ENCODE measurements at places on chromosomes 1 and 21.
A peak's percentile ranks its signal among the peaks of the same experiment; 100 is the strongest.

GRCh38 chr1:9459816-9460407, 79.4 kb upstream of the SLC25A33 start:
- no peak for DNase-seq

DNA sequence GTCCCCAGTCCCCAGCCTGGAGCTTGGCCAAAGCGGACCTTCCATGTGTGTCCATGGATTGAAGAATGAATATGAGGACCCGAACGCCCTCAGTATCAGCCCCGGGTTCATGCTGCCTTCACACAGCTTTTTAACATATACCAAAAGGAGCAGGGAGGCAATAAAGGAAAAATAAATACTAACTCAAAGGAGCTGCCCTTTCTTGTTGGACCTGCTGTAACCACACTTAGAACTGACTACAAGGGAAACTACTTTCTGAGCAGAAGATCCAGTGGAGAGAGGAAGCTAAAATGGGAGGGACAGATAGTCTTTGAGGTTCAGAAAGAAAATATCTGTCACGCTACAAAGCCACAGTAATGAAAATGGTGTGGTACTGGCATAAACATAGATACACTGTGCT, 48.6 kb downstream of the CNN3 start:
- no peak for DNase-seq

- DNase-seq, result no peak
Measured at GRCh38 chr1:70042090-70042731, 163.2 kb downstream of the LRRC40 start.

GRCh38 chr1:216807696-216808095, 84.5 kb upstream of the ESRRG start:
- no peak for DNase-seq

GRCh38 chr1:27872059-27872801, at the start of gene THEMIS2:
TSS of gene THEMIS2 (plus strand) at chr1:27872544. CDS start at chr1:27872572, 28 bp downstream.
- peak; percentile 86 for DNase-seq

DNA sequence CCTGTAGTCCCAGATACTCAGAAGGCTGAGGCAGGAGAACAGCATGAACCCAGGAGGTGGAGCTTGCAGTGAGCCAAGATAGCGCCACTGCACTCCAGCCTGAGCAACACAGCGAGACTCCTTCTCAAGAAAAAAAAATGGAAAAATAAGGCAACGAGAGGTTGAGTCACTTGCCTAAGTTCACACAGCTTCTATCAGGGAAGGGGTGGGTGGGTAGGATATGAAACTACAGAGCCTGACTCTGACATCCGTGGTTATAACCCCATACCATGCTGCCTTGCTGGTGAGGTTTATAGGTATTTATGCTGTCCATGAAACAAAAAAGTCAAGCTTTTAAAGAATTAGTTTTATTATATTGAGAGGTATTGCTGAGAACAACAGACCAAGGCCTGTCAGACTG, 61.5 kb upstream of the RAB4A start:
- no peak for DNase-seq

- DNase-seq, result no peak
Measured at GRCh38 chr21:42048870-42049577, 22.1 kb upstream of the UMODL1 start.

DNA sequence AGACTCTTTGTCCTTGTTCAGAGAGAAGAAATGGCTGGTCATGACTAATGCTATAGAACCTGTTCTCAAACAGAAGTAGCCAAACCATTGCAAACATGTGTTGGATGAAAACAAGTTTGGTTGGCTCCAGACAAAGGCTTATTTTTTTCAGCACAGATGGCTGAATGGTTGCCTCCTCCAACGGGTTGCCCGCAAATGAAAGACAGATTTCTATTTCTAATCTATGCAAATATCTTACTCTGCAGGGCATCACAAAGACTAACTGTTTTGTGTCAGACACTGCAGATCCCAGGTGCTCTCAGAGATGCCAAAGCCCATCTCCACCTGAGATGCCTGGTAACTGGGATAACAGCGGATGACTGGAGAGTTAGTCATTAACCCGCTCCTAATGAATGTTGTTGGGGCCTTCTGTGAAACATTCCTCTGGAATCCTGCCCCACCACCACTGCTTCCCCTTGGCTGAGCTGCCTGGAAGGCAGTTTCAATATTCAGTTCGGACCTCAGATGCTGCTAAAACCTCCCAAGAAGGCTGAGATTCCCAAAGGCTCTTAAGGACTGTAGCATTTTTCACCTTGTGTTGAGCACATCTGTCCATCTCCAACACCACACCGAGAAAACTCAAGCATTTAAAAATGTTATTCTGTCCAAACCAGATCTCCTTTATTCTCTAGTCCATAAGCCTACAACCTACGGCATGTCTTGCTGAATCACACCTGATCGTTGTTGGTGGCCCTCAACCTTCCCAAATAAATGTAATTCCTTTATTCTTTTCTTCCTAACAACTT, 104.4 kb downstream of the PTPN14 start:
- DNase-seq, result no peak

GRCh38 chr1:54132495-54132894, 20.3 kb downstream of the CDCP2 start:
- no peak for DNase-seq

DNA sequence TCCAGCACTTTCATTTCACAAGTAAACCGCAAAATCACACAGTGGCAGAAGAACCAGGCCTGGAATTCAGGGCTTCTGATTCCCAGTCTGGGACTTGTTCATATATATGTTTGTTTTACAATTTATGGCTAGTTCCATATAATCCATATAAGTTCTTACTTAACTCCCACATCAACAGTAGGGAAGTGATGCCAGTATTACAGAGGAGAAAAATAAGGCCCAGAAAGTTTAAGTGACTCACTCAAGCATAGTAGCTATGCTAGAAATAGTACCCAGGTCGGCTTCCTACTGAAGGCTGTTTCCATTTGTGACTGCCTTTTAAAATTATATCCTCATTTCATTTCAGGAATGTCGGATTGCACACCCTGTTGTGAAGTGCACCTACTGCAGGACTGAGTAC, 1.4 kb downstream of the FAM76A start:
- DNase-seq, result no peak

- no peak for DNase-seq
Measured at GRCh38 chr1:167756730-167757405, 35.1 kb downstream of the MPZL1 start.

GRCh38 chr1:91948501-91949355, 473 bp upstream of the BRDT start:
- no peak for DNase-seq

- no peak for DNase-seq
Measured at GRCh38 chr1:75668813-75669212, 55.7 kb upstream of the ACADM start.

- no peak for DNase-seq
Measured at GRCh38 chr1:19504796-19505692, 19.7 kb upstream of the CAPZB start.

DNA sequence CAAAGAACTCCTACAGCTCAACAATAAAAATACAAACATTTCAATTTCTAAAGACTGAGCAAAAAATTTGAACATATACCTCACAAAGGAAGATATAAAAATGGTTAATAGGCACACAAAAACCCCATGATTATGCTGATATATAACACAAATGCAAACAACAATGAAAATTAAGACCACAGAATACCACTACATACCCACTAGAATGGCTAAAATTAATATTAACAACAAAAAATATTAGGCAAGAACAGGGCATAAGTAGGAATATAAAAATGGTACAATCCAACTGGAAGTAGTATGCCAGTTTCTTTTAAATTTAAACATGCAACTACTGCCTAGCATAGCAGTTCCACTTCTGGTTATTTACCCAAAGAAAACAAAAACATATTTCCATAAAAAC, 77.3 kb downstream of the CDC42BPA start:
- no peak for DNase-seq

GRCh38 chr1:28503117-28503516, 2.7 kb upstream of the RCC1 start:
- no peak for DNase-seq

DNA sequence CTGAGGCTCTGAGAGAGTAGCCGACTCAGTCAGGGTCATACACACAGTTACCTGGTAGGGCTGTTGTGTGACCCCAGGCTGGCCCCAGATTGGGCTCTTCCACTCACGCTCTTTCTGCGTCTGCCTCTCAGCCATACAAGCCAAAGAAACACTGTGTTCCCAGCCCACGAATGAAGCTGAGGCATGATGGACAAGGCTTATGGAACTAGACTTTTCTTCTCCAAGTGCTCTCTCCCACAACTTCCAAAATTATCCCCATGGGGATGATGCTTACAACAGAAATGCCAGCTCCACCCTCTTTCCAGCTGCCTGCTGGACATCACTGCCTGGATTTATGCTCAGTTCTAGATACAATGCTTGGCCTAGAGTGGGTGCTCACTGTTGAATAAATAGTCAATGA, 102.8 kb upstream of the JUN start:
- no peak for DNase-seq

- DNase-seq, result no peak
Measured at GRCh38 chr1:179288977-179289376, 4.6 kb upstream of the SOAT1 start.

DNA sequence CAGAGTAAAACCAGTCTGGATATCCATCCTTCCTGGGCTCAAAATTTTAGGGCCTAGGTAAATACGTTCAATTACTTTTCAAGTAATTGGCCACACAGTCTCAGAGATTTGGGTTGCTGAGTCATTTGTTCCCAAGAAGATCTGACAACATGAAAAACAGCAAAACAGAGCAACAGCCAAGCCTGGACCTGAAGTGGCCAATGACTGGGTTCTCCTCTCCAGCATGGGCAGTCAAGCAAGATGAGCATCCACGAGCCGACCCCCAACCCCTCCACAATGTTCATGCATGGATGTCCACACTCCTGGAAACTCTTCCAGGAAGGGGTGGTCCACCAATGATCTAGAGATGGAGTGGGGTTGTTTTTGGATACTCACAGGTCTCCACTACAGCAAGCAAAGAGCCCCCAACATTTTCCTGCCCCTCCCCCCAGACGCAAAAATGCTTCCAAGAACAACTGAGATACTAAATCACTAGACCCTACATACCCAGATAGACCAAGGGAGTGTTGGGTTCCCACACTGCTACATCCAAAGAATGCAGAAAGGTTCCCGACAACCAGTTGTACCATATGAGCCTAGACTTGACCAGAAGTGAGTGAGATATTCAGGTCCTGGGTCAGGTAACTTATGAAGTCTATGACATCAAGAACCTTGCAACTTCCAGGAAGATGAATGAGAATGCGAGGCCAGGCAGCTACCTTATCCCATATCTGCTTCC, 73.0 kb downstream of the CD46 start:
- DNase-seq, result no peak

DNA sequence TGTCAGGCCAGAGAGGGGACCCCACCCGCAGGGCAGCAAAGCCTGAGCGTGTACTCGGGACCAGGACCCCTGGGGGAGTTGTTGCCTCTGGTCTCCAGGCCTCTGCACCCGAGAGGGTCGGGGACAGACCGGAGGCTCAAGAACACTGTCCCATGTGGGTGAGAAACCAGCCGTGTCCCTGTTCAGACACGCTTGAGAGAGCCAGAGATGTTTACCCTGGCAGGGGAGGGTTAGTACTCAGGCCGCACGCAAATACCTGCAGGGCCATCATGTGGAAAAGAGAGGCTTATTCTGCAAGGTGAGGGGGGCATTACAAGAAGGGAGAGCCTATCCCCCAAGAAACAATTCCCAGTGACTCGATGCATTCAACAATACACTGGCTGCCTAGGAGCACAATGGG, 74.0 kb upstream of the ARHGEF16 start:
- DNase-seq, result no peak

- DNase-seq, result no peak
Measured at GRCh38 chr1:55150880-55151588, 64.1 kb downstream of the USP24 start.

DNA sequence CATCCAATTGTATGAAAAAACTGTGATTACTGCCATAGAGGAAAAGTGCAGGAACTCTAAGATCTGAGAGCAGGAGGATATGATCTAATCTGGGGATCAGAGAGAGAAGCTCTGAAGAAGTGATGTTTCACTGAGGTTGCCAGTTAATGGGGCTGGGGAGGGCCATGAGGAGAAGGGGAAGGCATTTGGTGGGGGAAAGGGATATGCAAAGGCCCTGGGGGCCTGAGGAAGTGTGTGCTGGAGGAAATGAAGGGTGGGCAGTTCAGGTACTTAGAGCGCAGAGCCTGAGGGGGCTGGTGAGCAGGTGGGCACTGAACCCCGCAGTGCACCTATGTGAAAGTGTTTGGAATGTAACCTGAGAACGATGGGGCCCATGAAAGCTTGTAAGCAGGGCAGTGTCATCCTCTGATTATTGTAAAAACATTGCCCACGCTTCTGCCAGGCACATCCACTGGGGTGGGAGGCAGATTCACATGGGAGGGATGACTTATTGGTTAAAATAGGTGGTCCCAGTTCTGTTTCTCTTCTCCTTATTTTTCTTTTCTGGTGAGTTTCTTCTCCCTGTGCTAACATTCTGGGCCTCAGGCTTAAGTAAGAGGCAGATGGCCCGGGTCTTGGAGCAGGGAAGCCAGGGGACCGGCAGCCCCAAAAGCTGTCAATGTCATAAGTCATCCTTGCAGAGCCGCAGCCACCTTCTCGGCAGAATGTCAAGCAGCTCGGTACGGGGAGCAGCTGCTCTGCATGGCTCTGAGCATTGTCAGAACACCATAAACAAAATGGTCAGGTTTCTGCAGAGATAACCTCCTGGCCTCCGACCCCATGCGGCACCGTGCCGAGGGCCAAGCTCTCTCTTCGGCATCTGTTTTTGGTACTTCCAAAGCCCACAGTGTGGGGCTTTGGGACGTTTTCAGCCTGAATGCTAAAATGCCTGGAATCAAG, 492.0 kb upstream of the VAMP3 start:
- no peak for DNase-seq

DNA sequence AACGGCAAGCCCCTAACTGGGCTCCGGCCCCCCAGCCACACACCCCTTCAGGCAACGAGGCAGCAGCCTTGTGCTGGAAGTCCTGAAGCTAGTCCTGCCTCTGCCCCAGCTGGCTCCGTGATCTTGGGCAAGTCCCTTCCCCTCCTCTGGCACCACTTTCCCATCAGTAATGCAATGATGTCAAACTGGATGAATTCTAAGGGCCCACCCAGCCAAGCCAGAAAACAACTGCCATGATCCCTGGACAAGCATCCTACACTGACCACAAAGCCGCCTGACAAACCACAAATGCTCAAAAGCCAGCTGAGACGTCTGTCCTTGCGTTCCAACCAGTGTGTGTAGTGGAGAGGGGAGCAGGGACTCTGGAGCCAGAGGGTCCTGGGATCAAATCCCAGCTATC, 26.8 kb downstream of the IFFO2 start:
- no peak for DNase-seq

Data from stimulated activated CD4-positive, alpha-beta T cell treated with anti-CD3 and anti-CD28 coated beads, Interleukin-2, amount 100 ng/mL, for 24 hours (primary cell).